ENCODE measurements at places on chromosomes 5 and 9. TPM values are rescaled to one million over a fixed set of nuclear protein-coding genes. Genes with fewer than 3 reads are reported as not detected.

SMIM32 gene
- not detected for polyA plus RNA-seq

TXNDC8 gene
- not detected for polyA plus RNA-seq

CENPH gene
- polyA plus RNA-seq: 18.0 TPM

FOXD4L6 gene
- polyA plus RNA-seq: not detected

ATG10 gene
- 12.2 TPM for polyA plus RNA-seq
